Hindlimb muscle (tissue), 1 donor: ENCODE measurements at places on chromosomes 4 and X.
A peak's percentile ranks its signal among the peaks of the same experiment; 100 is the strongest.

- peak; percentile 84 for DNase-seq
Measured at GRCh38 chr4:173398779-173399415, at the start of gene SCRG1. Gene SCRG1, minus strand, starts transcription at chr4:173399116. Its CDS starts 7,702 bp downstream, at chr4:173391414.

- DNase-seq = no peak
Measured at GRCh38 chrX:22541926-22542325, 269.2 kb downstream of the CBLL2 start.

DNA sequence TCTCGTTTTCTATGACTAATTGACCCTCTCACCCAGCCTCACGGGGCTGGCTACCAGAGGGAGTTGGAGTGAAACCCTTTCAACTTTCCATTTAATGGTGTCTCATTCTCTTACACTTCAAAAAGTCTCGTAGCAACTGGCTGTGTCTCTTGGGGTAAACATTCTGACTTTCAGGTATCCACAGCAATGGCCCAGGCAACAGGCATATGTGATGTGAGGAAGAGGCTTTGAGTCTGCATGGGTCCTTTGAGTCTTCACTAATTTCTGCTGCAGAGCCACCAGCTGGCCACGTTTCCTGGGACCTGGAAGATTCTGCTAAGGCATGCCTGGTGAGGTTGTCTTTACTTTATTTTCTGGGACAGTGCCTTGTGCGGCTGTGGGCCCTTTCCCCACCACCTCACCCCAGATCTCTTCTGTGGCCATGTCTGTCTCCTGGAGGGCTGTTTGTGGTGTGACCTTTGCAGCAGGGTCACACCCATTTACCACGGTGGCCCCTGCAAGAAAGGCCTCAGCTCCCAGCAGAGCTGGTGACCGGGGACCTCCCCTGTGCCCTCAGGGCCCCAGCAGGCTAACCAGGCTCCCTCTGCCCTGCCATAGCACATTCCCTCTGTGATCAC, 112.5 kb upstream of the FRG1 start:
- no peak for DNase-seq

DNA sequence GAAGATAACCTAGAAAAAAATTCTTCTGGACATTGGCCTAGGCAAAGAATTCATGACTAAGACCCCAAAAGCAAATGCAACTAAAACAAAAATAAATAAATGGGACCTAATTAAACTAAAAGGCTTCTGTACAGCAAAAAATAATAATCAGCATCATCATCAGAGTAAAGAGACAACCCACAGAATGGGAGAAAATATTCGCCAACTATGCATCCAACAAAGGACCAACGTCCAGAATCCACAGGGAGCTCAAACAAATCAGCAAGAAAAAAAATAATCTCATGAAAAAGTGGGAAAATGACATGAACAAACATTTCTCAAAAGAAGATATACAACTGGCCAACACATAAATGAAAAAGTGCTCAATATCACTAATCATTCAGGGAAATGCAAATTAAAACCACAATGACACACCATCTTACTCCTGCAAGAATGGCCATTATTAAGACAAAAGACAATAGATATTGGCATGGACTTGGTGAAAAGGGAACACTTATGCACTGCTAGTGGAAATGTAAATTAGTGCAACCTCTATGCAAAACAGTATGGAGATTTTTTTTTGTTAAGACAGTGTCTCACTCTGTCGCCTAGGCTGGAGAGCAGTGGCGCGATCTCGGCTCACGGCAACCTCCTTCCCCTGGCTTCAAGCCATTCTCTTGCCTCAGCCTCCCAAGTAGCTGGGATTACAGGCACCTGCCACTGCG, 29.9 kb downstream of the ELF2 start:
- DNase-seq = no peak

- DNase-seq = no peak
Measured at GRCh38 chr4:89161841-89162240, 50.5 kb downstream of the TIGD2 start.

DNA sequence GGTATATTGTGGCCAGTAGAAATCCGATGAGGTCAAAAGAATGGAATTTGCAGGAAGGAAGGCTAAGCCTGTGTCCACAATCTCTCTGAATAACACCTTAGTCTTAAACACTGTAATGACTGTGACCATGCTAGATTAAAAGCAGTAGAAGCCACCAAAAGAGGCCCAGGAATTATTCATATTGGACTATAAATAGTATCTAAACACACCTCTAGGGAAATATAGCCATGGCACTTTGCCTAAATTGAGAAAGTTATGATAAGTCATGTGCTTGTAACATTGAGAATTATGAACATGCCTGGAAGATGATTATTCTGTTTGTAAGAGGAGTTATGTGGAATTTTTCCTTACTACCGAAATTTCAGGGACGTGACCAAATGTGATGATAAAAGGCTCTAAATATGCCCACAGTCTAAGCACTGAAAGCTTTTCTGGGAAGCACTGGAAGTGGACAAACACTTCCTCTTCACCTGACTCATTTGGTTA, 298.5 kb downstream of the KCTD8 start:
- no peak for DNase-seq

DNA sequence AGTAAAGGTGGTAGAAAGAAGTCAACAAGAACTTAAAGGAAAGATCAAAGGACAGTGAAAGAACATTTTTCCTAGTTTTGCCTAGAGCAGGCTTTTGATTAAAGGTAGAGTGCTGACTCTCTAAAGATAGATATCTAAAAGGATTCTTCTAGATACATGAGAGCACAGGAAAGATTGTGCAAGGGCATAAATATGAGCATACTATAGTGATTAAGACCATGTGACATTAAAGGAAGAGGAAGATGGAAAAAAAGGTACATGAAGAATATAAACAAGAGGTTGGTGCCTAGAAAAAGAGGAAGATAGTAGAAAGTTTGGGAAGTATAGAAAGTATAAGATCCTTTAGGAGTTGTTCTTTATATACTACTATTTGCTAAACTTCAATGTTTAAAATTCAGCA, 26.1 kb upstream of the TET2 start:
- DNase-seq = no peak

DNA sequence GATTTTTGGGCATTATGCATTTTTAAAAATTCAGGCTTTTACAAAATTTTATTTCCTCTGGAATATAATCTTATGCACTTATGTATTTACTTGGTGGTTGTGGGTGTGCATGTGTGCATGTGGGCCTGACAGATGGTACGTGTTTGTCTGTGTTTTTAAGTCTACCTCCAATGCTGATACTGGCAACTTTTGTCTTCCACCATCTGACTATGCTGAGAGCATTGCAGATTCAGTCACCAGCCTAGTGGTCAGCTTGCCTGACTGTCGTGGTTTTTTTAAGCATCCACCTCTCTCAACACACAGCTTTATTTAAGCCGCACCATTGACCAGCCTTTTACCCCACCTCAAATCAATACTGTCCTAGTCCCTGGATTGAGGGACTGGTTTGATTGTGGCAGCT, 37.1 kb downstream of the FSTL5 start:
- DNase-seq = no peak

GRCh38 chr4:105677709-105678108, 30.8 kb downstream of the INTS12 start:
- DNase-seq = no peak

- DNase-seq = no peak
Measured at GRCh38 chrX:120617996-120618630, 11.7 kb downstream of the C1GALT1C1 start.

DNA sequence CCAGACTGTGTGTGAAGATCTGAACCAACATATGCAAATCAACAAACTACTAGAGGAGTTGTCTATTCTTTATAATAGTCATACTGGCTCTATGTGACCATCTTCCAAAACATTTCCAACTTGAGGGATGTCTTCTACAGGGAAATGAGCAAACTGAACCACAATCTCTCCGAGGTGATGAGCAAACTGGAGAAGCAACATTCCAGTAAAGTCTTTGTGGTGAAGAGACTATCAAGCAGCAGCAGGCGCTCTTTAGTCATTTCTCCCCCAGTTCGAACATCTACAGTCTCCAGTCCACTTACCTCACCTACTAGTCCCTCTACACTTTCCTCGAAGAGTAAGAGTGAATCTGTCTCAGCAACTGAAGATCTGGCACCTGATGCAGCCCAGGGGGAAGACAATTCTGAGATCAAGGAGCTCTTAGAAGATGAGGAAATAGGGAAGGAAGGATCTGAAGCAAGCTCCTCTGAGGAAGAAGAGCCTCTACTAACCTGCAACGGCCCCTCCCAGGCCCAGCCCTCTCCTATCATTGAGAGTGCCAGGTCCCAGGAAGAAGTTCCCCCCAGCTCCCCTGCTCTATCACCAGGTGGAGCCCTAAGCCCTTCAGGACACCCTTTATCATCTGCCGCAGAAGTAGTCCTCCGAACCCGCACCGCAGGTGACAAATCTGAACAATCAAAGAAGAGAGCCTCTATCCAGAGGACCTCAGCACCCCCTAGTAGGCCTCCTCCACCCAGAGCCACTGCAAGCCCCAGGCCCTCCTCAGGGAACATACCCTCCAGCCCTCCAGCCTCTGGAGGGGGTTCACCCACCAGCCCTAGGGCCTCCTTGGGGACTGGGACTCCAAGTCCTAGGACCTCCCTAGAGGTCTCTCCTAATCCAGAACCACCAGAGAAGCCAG, 98.1 kb downstream of the HNRNPD start:
- no peak for DNase-seq

DNA sequence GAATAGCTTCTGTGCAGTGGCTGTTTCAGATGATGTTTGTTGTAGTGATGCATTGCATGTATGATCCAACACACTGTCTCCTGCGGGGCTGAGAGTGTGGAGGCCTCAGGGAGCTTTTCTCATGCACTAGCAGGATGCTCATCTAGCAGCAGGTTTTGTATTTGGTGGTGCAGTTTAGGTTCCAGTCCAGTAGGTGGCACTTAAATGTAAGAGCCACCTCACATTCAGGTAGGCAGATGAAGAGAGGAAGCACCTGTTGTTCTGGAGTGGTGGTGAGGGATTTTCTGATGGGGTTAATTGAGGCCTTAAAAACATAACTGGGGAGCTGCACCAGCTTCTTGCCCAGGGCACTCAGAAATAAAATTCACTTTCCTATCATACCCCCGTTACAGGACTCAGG, 300.9 kb downstream of the SPIN4 start:
- DNase-seq = no peak

DNA sequence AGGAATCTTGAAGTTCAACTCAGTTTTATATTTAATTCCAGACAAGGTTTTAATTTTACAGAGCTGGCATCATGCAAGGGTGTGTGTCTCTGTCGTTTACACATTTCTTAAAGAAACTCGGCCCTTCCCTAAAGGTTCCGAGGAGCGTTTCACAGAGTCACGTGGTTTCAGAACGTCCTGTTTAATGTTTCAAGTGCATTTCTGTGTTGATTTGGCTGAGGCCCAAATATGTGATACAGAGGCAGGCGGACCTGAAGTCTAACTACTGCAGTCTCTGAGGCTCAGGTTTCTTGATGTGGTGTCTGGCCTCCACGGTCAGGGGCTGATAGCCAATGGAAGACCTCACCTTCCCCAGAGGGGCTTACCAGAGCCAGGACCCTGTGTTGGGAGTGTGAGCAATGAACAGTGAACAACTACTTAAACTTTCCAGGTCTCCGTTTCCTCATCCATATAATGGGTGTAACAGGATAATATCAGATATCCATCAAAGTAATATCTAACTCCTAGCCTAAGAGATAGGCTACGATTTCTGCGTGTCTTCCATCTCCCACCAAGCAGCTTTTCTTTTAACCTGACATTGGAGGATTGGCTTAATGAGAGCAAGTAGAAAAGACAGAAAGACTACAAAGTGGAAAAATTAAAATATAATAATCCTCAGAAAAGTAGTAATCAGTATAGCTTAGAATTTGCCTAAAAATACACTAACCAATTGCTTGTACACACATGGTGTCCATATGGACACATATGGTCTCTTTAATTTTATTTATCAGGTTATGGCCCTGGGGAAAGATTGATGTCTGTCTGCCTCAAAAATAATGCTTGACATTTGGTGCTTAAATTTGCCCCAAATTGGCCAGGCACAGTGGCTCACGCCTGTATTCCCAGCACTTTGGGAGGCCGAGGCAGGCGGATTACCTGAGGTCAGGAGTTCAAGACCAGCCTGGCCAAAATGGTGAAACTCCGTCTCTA, 50.0 kb upstream of the TRIM2 start:
- no peak for DNase-seq

- DNase-seq = no peak
Measured at GRCh38 chr4:149409146-149409545, 406.5 kb downstream of the IQCM start.

DNA sequence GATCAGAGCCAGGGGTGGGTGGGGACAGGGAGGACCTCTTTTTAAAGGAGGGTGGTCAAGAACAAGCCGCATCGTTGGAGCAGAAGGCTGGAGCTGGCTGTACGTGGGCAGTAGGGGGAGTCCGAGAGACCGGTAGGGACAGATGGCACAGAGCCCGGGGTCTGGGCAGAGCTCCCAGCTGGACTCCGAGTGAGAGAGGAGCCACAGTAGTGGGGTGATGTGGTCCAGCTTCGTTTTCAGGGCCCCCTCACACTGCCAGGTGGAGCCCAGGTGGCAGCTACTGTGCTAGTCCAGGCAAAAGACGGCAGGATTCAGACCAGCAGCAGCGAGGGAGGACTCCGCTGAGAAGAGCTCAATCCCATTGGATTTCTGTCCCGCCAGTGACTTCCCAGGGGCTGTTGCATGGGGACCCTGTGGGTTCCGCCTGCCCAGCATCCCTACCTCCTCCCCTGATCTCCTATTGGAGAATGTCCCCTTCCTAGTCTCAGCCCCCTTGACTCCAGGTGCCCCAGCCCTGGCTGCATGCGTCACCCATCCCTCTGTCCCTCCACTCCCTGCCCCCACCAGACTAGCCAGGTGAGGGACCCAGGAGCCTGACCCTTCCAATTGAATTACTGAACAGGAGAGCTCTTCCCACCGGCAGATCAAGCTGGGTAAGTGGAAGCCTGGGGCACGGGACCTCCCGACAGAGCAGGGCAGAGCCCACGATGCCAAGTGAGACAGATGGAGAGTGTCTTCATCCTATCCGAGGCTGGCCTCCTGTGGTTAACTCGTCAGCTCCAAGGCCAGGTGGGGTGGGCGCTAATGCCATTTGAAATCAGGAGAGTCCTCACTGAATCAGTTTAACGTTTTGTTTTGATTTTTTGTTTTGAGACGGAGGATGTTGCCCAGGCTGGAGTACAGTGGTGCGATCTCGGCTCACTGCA, 2.9 kb downstream of the ARHGAP4 start:
- DNase-seq = no peak

GRCh38 chrX:30060718-30061117, 154.6 kb upstream of the MAGEB2 start:
- no peak for DNase-seq

DNA sequence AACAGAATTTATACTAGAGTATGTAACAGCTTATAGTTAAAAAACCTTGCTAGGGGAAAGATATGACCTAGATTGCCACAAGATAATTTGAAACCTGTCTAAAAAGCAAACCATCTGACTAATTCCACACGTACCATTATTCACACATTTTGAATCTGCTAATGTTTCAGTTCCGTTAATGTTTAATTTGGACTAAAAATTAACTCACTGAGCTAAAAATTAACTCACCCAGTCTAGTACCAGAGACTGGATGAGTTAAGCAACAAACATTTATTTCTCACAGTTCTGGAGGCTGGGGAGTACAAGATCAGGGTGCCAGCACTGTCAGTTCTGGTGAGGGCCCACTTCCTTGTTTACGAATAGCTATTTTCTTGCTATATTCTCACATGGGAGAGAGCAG, 231.5 kb upstream of the DIAPH2 start:
- DNase-seq = no peak

- DNase-seq = no peak
Measured at GRCh38 chr4:129453524-129454200, 357.7 kb downstream of the C4orf33 start.

GRCh38 chrX:2697741-2698299, 6.7 kb downstream of the CD99 start:
- no peak for DNase-seq

- DNase-seq = no peak
Measured at GRCh38 chr4:6549890-6550620, 24.9 kb upstream of the MAN2B2 start.

GRCh38 chr4:8275548-8275910, 6.0 kb downstream of the HTRA3 start:
- no peak for DNase-seq
